Thymus (tissue), 14 donors: ENCODE measurements at places on chromosomes 5 and 9.

- no peak for DNase-seq
These were observed 29.3 kb downstream of the RCL1 start for GRCh38 chr9:4822057-4822456.

DNA sequence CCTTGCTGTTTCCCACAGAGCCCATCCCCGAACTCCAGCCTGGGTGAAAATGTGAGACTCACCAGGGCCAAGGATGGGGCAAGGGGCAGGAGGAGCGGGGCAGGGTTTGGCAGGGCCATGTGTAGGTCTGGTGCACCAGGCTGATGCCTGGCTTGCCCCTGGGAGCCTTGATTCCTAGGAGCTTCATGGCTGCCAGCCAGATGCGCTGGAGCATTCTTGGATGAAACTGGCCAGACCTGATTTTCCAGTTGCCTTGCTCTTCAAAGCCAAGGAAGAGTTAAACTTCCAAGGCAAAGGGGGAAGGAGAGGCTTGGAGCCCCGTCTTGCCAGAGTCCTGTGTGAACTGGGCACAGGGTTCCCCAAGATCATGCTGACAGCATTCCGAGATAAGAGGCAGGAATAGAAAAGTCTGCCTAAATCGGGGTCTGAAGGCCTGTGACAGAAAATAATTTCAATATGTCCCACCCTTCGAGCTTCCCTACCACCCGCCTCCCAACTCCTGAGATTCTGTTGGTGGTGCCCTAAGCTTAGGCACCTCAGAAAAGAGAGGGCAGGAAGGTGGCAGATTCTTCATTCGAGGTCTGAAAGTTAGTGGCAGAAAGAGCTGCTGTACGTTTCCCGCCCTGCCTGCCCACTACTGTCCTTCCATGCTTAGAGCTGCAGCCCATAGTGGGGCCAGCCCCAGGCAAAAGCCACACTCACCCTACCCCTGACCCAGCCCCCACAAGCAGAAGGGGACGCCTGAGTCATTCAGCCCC lies 20.4 kb downstream of the FAT2 start:
- DNase-seq, result no peak

- DNase-seq, result no peak
These were observed 23.4 kb downstream of the CETN3 start for GRCh38 chr5:90386099-90386710.

- no peak for DNase-seq
These were observed 11.0 kb upstream of the CEL start for GRCh38 chr9:133050781-133051180.

DNA sequence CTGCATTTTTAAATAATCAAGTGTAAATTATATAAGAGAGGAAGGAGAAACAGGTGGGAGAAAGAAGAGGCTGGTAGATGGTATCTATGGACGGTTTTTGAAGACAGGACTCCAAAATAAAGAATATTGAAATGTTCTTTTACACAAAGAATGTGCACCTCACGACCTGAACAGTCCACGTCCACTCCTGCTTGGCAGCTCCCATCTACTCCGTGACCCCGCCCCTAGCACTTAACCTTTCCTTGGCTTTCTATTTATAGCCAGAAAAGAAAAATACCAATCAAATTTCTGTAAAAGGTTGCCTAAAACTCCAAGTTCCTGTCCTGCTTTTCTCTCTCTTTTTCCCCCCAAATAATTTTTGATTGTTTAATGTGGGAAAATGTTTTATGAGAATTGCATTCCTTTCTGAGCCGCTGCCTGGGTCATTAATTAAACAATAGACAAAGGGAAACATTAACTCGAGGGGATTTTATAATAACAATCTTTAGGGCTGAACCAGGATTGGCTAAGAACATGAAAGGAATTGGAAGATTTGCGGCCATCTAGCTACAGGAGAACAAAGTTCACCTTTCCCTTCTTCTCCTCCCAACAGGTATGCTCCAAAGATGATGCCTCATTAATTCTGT lies 173.6 kb upstream of the MAP3K1 start:
- no peak for DNase-seq

GRCh38 chr9:93232388-93232960 lies 48.5 kb downstream of the WNK2 start:
- no peak for DNase-seq

DNA sequence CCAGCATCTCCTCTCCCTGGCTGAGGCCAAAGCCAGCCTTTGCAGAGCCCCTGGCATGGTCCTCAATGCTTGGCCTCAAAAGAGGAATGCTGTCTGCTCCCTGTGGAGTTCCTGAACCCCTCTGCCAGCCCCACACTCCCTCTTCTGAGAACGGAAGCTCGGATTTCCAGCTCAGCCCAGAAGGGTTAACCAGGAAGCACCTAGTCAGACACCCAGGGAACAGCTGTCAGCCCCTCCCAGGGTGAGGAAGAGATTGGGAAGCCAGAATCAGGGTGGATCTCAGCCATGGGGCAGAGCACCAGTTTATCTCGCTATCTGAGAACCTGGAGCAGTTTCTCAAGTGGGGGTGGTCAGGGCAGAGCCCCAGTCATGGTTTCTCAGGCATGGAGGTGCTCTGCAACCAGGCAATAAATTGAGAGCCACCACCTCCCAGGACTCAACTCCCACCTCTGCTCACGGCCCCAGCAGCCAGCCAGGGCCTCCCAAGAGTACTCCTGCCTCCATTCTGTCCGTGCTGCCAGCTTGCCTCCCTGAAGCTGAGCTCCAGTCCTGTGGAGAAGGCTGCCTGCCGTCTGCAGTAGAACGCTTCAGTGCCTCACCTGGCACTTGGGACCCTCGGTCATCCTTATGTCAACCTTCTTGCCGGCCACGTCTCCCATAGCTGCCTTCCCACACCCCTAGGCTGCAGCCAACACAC lies 7.6 kb downstream of the FOXE1 start:
- no peak for DNase-seq

- DNase-seq, result no peak
These were observed 64.0 kb downstream of the SFXN1 start for GRCh38 chr5:175542232-175542965.

DNA sequence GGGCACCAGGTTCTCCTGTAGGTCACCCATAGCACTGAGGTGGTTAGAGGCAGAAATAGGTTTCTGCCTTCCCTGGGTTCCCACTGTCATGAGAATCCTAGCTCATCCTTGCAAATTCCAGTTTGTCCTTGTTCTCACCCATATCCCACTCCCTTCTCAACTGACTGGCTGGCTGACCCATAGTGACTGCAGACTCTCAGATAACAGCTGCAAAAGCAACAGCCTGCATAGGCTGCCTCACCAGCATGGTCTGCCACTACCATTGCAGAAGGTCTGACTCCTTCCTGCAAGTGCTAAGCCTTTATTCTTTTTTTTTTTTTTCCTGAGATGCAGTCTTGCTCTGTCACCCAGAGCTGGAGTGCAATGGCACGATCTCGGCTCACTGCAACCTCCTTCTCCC lies 194.0 kb downstream of the SEMA6A start:
- no peak for DNase-seq

GRCh38 chr5:111478266-111478665 lies 34.1 kb downstream of the STARD4 start:
- no peak for DNase-seq
